H9 (cell line): ENCODE measurements at places on chromosomes 12 and 14. TPM values are rescaled to one million over a fixed set of nuclear protein-coding genes. Genes with fewer than 3 reads are reported as not detected.
A peak's percentile ranks its signal among the peaks of the same experiment; 100 is the strongest.

- DNase-seq = no peak
Measured at GRCh38 chr12:40105265-40105514, 691 bp downstream of the SLC2A13 start.

GRCh38 chr14:56170028-56170427 lies 51.8 kb downstream of the PELI2 start:
- DNase-seq = no peak

DNA sequence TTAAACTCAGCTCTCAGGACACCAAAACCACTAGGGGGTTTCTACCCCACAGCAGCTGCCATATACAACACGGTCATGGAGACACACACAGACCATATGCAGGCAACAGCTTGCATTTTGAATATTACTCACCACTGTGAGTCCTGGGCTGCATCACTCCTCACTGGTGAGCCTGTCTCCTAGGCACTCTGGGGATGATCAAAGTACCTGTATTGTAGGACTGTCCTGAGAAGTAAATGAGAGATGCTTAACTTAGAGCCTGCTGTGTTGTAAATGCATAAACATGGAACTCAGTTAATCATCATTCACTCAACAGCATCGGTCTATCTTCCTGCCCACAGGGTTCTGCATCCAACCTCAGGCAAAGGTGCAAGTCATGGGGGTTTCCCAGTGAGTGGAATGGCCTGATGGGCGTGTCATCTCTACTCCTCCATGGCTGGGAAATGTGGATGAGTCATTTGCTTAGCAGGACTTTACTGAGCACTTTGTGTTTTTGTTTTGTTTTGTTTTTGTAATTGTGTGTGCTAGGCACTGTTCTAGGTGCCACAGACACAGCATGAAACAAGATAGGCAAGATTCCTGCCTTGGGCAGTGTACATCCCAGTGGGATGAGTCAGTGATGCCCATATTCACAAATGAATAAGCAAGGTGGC lies 1141.2 kb upstream of the TMEM132C start:
- no peak for DNase-seq

GRCh38 chr12:62922539-62922938 lies 12.4 kb downstream of the PPM1H start:
- DNase-seq = no peak

DNA sequence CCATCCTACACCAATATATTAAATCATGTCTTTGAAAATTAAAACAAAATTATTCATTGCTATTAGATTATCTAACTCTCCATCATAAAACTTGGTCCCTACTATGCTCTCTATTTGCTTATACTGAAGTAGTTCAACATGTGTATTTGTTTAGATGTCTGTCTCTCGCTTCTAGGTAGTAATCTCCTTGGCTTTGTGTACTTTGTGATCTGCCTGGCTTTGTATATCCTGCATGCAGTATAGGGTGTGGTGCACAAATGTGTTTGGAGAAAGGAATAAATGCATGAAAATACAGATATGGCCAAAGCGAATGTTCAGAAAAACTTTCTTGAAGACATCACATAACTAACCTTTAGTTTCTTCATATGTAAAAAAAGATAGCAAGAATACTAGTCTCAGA lies 246.6 kb upstream of the LRFN5 start:
- no peak for DNase-seq

- no peak for DNase-seq
Measured at GRCh38 chr14:68412505-68413465, 380.1 kb downstream of the ZFP36L1 start.

GRCh38 chr12:76299536-76300296 lies 48.5 kb downstream of the BBS10 start:
- DNase-seq = no peak

- DNase-seq = peak; percentile 23
Measured at GRCh38 chr14:96590190-96590864, 88.1 kb downstream of the PAPOLA start.

DNA sequence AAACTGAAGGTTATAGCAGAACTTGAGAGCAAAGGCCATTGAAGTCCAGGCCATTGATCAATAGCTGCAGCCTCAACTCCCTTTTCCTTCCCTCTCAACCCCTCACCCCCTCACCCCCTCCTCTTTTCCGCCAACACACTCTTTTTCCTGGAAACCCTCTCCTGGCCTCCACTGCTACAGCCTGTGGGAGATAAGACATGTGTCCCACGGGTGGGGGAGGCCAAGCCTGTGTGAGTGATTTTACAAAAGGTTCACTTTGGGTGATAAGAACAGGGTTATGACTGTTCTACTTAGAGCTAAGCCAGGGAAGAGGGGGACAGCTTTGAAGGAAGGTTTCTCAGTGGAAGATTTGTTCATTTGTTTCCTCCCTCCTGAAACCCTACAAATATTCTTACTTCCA lies 9.2 kb upstream of the FGF23 start:
- peak; percentile 15 for DNase-seq

GRCh38 chr14:43361751-43362150 lies 1145.3 kb downstream of the FSCB start:
- DNase-seq = no peak

DNA sequence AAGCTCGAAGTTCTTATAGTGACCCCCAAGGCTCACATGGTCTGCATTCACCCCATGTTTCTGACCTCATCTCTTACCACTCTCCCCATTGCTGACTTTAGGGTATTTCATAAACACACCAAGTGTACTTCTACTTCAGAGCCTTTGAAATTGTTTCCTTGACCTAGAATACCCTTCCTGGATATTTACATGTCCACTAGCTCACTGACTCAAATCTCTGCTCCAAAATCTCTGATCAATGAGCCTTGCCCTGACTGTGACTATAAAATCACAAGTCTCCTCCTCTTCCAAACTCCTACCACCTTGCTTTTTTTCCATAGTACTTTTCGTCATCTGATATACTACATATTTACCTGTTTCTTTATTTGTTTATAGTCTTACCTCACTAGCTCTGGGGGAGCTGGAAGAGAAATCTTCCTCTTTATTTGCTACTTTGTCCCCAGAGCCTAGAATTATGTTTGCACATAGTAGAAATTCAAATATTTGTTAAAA lies 105.1 kb downstream of the RMST start:
- no peak for DNase-seq

GRCh38 chr12:131002216-131002631 lies 48.5 kb downstream of the ADGRD1 start:
- no peak for DNase-seq

DNA sequence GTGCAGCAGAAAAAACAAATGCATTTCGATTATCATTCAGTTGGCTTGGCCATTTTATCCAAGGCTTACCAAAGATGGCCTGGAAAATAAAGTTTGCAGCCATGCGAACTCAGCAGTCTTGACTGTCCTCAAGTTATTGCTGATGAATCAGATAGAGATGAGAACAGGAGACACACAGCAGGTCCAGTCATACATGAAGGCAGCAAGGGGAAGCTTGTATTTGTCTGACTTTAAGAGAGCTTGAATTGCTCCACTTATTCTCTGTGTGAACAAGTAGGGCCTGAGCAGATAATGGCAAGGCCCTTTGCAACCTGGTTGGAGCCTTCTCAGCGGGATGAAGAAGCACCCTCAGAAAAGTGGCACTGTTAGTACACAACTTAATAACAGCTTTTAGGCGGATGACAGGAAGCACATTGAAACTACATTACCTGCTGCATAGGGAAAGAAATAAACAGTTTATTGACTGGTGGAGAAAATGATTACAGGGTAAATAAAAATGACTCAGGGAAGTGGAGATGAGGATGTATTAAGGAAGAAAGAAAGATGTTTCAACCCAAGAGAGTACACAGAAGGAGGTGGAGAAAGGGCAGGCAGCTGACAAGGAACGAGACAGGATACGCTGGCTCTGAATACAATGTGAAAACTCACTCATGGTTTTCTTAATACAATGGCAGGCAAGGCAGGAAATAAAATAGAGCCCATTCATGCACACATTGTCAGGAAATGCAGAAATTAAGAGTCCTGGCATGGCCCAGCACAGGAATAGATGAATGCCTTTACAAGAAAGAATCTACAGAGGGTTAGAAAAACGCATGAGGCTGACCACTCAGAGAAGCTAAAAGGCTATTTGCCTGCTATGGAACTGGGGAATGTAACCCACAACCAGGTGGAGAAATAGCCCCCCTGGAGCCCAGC lies 128.4 kb downstream of the GALC start:
- no peak for DNase-seq

- DNase-seq = no peak
Measured at GRCh38 chr14:92903359-92903758, 19.6 kb upstream of the CHGA start.

- DNase-seq = no peak
Measured at GRCh38 chr12:125203145-125203765, 138.0 kb downstream of the AACS start.

GRCh38 chr12:49198431-49199155 lies 9.7 kb upstream of the TUBA1A start:
- DNase-seq = peak; percentile 42

DNA sequence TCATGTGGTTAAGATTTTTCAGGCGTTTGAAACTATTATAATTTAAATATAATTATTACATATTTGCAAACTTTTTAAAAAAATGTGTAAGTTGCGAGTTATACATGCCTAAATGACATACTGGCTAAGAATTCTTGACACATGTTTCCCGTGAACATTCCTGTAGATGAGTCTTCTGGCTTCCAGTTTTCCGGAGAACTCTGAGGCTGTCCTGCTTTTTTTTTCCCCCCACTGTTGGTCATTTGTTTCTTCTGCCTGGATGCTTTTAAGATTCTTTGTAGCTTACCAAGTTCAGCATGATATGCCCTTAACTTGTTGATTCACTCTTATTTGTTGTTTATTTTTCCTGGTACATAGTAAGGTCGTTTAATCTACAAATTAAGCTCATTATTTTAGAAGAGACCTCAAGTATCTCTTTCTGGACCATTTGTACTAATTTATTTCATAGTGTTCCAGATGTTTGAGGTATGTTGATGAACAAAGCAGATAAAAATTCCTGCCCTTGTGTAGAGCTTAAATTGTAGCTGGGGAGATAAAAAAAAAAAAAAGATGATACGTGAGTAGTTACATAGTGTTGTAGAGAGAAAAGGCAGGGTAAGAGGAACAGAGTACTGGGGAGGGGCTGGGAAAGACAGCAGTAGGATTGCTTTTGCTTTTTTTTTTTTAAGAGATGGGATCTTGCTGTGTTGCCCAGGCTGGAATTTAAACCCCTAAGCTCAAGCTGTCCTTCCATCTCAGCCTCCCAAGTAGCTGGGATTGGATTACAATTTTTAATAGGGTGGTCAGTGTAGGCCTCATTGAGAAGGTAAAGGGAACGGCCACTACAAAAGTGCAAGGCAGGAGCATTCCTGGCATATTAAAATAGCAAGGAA lies 32.8 kb downstream of the ARHGAP5 start:
- no peak for DNase-seq

DNA sequence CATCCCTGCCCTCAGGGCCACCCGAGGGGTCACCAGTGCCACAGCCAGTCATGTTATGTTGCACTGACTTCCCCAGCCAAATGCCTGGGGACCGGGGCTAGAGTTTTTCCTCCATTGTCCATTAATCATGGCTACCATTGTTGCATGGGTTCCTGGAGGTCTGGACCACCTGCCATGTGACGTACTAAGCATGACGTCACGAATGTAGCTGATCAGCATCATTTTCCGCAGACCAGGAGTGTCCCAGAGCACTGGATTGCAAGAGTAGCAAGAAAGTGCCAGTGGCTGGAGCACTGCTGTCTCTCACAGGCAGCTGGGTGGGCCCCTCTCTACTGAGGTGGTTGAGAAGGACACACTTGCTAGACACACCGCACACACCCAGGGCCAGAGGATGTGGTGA lies 6.9 kb upstream of the C14orf180 start:
- DNase-seq = no peak

DNA sequence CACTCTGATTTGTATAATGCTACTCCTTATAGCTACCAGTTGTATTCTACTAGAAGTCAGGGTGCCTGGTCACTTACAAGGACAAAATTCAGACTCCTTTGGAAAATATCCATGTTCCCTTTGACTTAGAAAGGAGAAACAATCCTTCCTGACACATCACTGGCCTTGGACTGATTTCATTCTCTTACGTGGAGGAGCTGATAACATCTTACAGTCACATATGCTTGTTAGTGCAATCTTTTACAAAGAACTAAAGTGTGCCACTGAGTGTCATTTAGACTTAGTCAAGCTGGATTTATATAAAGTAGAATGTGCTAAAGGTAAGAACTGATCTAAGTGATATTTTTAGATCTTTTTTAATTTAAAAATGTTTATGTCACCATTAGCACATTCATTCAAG lies 131.0 kb upstream of the TMTC2 start:
- DNase-seq = no peak

KLRB1 gene
- total RNA-seq = 0.15 TPM in 1 of 2 replicates, not detected in the other

LBHD2 gene
- total RNA-seq = not detected in 2 replicates

KLHL33 gene
- 0.04 TPM in 2 replicates for total RNA-seq

SDS gene
- 0.13 TPM in 1 of 2 replicates, not detected in the other for total RNA-seq

DPF3 gene
- not detected in 2 replicates for total RNA-seq

GALNT16 gene
- total RNA-seq = 2.3 and 3.0 TPM in 2 replicates

BEGAIN gene
- total RNA-seq = 2.6 and 2.7 TPM in 2 replicates

RBM19 gene
- total RNA-seq = 32.2 and 33.1 TPM in 2 replicates

GXYLT1 gene
- 13.9 and 14.5 TPM in 2 replicates for total RNA-seq

OR6C6 gene
- total RNA-seq = not detected in 2 replicates

GNG2 gene
- 7.0 and 7.9 TPM in 2 replicates for total RNA-seq

OR11H12 gene
- total RNA-seq = not detected in 2 replicates

PLEKHD1 gene
- total RNA-seq = 0.29 and 0.37 TPM in 2 replicates

PDE3A gene
- 3.0 TPM in 2 replicates for total RNA-seq
